ENCODE measurements at places on chromosomes 11 and 22. TPM values are rescaled to one million over a fixed set of nuclear protein-coding genes. Genes with fewer than 3 reads are reported as not detected.

CRYBA4 gene
- not detected for total RNA-seq

HEPHL1 gene
- total RNA-seq: not detected

HORMAD2 gene
- not detected for total RNA-seq

DNA sequence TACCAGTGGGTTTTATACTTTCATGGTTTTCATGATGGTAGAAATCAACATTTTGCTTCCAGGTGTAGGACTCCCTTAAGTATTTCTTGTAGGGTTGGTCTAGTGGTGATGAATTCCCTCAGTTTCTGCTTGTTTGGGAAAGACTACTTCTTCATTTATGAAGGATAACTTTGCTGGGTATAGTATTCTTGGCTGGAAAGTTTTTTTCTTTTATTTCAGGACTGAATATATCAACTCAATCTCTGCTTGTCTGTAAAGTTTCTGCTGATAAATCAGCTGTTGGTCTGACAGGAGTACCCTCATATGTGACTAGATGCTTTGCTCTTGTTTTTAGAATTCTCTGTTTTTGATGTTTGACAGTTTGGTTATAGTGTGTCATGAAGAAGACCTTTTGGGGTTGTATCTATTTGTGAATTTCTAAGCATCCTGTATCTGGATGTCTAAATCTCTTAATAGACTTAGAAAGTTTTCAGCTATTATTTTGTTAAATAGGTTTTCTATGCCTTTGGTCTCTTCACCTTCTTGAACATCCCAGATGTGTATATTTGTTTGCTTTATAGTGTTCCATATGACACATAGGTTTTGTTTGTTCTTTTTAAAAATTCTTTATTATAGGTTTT lies 95.9 kb downstream of the ENTHD1 start:
- DNase-seq: no peak

GRCh38 chr11:77069969-77070582 lies 3.3 kb downstream of the CAPN5 start:
- DNase-seq: no peak

Data from Daoy (cell line).